RWPE2 (cell line): ENCODE measurements at places on chromosomes 2 and 18.

DNA sequence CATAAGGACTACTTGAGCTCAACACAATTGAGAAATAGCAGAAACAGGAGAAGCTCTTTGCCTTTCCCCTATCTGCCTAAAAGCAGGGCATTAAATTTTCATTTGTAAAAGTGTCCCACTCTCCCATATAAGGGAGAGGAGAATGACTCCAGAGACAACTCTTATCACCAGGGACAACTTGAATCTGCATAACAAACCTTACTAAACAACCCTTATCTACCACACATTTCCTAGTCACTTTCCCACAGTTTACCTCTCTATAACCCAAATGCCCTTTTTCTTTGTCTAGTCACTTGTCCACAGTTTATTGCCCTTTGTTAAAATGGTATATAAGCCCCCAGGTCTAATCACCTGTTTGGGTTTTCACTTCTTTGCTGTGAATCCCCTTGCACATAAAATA is 37.5 kb upstream of the PPM1B start:
- DNase-seq, result no peak

DNA sequence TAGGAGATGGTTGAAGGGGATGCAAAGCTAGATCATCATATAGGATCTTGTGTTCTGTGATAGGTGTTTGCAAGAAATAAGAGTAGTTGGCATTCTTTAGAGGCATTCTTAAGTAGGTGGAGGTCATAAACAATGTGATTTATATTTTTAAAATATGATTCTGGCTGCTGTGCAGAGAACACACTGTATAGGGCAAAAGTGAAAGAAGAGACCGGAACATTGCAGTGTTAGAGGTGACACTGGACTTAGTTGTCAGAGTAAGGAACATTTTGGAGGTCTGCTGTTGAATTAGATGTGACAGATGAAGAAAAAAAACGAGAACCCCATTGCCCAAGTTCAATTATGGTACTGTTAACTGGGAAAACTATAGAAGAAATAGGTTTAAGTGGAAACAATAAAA is 37.7 kb downstream of the HAT1 start:
- DNase-seq, result no peak

GRCh38 chr18:3356614-3357013 is 93.4 kb upstream of the TGIF1 start:
- no peak for DNase-seq

DNA sequence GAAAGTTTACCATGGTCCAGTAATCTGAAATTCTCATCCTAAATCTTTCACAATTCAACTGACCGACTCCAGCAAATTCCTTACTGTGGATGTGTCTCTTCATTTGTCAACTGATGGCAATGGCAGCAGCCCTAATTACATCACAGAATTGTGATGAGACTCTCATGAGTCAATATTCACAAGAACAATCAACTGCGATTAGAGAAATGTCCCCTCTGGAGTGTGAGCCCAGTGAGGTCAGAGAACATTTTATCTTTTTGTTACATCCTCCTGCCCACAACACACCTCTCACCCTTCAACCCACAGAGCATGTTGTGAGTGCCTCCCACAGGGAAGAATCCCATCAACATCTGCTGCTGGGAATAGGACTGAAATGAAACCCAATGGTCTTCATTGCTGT is 73.6 kb downstream of the CD226 start:
- DNase-seq, result no peak

GRCh38 chr18:68962623-68963022 is 164.7 kb downstream of the CCDC102B start:
- DNase-seq, result no peak

DNA sequence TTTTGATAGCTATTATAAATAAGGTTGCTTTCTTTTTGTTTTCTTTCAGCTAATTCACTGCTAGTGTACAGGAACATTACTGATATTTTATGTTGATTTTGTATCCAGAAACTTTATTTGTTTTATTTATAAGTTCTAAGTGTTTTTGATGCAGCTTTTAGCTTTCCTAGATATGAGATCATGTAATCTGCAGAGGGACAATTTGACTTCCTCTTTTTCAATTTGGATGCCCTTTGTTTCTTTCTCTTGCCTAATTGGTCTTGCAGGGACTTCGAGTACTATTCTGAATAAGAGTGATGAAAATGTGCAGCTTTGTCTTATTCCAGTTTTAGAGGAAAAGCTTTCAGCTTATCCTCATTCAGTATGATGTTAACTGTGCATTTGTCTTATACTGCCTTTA is 643.4 kb upstream of the CDH2 start:
- no peak for DNase-seq

DNA sequence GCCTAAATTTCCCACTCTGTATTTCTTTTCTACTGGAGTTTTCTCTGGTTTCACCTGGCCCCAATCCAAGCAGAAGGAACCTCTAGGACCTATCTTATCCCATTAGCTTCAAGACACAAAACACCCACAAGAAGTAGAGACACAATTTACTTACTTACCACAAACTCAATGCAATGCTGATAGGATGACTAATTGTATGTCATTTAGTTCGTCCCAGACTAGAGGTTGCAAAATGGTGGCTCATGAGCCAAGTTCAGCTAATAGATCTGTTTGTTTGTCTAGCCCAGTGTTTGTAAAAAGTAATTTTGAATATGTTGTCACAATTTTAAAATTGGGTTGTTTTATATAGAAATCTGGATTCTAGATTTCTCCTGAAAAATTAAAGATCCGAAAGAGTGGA is 34.7 kb upstream of the ZSWIM2 start:
- no peak for DNase-seq

- no peak for DNase-seq
Observed at GRCh38 chr2:161417438-161418274, 1.6 kb downstream of the TBR1 start.

- DNase-seq, result no peak
Observed at GRCh38 chr2:85540133-85540648, 1.2 kb downstream of the MAT2A start.

DNA sequence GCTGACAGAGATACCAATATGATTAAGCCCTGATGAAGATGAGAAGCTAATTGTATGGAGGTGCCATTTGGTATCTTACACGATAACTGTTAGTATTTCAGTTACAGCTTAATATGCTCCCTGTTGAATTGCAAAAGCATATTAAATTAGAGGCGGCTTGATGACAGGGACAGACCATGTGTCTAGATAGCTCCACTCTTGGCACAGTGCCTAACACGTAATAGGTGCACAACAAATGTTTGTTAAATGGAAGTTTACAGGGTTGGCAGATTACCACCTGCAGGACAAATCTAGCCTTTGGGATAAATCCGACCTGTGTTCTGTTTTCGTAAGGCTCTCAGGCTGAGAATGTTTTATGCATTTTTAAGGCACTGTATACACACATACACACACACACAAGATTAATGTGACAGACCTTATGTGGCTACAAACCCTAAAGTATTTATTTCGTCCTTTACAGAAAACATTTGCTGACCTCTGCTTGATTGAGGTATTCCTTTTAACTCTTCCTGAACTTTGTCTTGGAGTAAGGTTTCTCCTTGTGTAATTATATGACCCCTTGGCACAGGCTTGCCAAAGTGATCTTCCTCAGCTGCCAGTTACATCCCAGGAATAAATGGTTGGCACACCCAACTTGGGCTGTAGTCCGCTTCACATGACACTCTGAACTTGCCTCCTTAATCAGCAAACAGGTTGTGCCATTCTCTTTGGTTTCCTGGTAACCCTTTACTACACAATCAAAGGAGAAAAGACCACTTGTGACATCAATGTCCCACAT is 348.9 kb downstream of the HRH4 start:
- no peak for DNase-seq

DNA sequence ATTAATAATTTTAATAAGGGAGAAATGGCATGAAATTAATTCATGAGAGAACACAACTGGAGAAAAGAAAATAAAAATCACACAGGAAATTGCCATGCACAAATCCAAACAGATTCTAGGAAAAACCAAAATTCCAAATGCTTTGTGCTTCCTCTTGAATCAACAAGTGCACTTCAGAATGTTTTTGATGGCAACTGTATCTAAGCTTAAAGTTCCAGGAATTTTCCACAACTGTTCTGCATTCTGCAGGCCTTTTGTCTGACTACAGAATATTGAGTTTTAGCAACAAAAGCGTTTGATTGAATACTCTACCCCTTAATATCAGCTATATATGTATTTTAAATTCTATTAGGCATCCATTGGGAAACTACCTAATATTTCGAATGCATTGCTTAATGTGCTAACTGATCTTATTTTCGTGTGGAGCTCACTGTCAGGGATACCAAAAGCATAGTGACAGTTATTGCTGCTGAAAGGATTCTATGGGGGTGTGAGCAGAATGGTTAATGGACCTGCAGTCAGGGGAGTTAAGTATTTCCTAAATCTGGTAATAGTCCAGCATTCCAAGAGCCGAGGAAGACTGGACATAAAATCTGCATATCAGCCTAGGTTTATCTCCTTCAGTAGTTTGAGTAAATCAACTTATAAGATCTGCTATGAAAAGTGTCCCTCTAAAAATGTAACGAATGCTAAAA is 482.7 kb upstream of the POU3F3 start:
- no peak for DNase-seq

DNA sequence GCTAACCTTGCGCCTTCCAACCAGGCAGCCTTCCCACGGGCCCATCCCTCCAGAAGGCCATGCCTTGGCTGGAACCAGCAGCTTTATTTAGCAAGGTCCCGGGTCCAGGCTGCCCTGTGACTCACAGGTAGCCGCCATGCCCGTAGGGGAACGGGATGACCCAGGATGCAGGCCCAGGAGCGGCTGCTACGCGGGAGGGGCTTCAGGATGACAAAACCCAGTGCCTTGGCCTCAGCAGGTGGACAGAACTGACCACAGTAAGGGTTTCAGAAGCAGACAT is 63.3 kb downstream of the RTP5 start:
- no peak for DNase-seq
